ENCODE measurements at places on chromosomes 7 and 10.
A peak's percentile ranks its signal among the peaks of the same experiment; 100 is the strongest.

DNA sequence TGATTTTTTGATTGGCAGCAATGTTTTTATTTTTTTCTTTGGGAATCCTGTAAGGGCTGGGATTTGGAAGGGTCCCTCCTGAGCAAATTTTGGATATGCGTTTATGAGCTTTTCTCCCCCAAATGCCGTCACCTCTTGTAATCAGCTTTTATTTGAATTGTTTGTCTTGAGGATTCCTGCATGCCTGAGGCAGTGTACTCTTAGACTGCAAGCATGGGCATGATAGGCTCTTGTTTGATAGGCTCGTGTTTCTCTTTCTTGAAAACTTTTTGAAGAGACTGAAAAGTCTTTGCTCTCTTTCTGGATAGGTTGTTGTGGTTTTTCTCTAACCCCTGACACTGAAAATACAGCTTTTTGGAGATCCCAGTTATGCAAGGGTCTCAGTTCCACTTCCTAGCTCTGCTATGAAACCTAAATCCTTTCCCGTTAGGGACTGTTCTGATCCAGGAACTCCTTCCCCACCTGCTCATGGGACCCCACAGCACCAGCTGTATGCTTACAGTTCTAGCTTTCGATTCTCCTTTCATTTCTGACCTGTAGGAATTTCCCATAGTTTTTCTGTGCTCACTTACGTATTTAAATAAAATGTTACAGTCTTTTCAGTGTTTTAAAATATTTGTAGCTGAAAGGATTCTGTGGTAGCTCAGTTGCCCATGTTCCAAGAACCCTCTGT, 17.2 kb downstream of the TSPAN13 start:
- DNase-seq = no peak

GRCh38 chr10:62911210-62911963, 95.2 kb upstream of the EGR2 start:
- no peak for DNase-seq

GRCh38 chr10:7767209-7767608, 20.6 kb downstream of the KIN start:
- no peak for DNase-seq

DNA sequence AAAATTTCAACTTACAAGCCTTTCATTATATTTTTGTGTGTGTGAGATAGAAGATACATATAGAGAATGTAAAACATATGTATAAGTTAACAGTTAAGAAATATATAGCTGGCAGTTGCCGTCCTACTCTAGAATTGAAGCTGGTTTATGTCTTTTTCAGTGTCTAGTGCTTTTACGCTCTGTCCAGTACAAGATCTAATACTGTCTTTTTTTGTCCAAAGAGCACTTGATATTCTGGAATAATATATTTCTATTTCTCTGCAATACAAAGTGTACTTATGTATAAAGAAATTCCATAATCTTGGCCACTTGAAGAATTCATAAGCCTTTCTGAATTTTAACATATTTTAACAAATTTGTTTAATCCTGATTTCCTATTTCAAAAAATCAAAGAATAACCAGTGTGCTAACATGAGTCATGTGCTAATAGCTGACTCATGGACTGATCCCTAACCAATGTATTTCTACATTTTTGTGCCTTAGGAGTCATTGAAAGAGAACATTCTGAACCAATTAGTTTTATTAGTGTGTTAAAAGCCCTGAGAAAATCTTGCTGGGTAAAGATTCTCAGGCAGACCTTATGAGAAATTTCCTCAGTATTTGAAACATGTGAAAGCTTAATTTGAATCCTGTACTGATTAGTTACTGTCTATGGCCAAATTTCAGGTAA, 73.2 kb upstream of the CCAR1 start:
- DNase-seq = no peak

GRCh38 chr7:1066242-1066588, 21.7 kb upstream of the GPER1 start:
- no peak for DNase-seq

GRCh38 chr10:43076311-43076875, 476 bp upstream of the RET start:
- no peak for DNase-seq

- no peak for DNase-seq
Observed at GRCh38 chr7:158110661-158111048, 477.0 kb downstream of the PTPRN2 start.

DNA sequence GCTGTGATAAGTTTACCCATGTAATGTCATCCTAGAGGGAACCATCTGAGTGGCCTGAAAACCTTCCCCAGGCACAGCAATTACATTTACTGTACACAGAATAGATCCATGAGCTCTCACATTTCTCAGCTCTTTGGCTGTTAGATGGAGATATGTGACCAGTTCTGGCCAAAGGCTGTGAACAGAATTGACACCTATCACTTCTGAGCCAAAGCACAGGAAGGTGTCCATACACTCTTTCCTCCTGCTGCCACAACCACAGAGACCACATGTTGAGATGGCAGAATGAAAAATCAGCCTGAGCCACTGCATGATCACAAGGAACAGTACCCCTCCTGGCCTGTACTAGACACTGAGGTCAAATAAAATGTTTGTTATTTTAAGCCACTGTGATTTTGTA, 44.3 kb upstream of the ATOH7 start:
- DNase-seq = no peak

- no peak for DNase-seq
Observed at GRCh38 chr10:69506487-69506833, 55.2 kb downstream of the TSPAN15 start.

DNA sequence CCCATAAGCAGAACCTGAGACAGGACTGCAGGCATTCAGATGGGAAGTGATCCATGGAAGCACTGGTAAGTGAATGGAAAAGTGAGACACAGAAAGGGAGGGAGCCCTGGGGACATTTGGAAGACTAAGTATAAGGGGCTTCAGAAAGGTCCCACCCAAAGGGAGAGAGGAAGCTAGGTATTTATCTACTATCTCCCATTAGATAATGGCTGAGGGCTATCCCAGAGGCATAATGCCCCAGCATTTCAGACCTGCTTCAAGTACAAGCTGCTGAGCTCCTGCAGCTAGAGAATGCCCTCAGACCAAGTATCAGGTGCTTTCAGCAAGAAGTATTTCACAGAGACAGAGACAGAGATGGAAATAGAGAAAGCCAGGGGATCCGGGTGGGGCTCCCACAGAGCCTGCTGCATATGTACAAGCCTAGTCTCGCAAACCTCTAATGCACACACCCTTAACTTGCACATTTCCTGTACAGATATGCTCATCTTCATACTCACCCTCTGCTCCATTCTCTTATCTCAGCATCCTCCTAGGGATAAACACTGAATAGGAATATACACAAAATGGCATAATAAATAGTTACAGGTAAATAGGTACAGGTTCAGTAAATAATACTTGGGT, 20.2 kb downstream of the KDM7A start:
- DNase-seq = no peak

GRCh38 chr10:128062881-128063563, 63.2 kb downstream of the MKI67 start:
- DNase-seq = no peak

DNA sequence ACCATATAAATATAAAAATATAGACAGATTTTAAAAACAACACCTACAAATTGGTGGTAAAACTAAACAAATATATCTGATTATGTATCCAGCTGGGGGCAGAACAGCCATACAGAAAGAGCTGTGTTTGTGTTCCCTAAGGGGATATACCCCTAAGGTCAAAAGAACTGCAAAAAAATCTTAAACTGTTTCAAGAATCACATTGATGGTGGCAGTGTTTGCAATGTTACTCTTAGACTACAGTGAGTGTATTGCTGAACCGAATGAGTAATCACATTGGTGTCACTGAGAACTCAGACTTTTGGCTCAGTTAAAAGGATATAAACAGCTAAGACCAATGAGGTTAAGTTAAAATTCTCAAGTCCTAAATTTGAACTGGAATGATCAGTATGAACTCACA, 27.1 kb upstream of the PTPRN2 start:
- no peak for DNase-seq

- DNase-seq = no peak
Observed at GRCh38 chr7:99392046-99392445, 16.4 kb downstream of the PDAP1 start.

- DNase-seq = no peak
Observed at GRCh38 chr10:46226900-46227558, 59.8 kb upstream of the ANTXRL start.

DNA sequence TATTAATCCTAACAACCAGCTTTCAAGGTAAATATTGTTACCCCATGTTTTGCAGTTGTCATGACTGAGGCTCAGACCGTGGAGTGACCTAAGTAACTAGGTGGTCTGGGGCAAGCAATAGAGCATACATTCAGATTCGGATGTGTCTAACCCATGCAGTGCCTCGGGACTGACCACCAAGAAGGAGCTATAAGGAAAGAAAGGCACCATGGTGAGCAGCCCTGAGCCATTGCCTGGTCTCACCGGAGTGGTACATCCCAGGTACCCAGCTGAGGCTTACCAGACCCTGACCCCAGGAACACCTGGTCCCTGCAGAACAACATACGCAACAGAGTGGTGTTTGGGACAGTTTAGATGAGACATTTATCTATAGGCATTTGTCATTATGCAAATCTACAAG, 175.5 kb upstream of the ZMIZ1 start:
- no peak for DNase-seq

GRCh38 chr10:15863733-15864132, 3.4 kb upstream of the MINDY3 start:
- no peak for DNase-seq

DNA sequence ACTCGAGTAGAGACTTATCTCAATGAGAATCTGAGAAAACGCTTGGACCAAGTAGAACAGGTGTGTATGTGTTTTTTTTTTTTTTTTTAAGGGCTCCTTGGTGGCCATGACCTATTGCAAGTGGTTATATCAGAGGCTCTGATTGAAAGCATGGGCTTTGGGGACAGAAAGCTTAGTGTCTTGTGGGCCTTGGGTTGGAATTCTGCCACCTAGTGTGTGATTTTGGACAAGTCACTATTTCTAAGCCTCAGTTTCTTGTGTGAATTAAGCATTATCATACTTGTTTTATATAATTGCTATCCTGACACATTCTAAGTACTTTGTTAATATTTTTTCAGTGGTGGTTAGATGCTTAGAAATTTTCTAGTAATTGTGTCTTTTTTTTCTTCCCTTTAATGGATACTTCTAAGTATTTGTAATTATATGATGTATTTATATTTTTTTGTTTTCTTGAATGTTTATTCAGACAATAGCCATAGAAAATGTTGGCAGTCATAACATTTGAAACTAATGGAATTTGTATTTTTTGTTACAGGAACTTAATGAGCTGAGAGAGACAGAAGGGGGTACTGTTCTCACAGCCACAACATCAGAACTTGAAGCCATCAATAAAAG, 33.1 kb downstream of the SMC3 start:
- DNase-seq = peak; percentile 32

- no peak for DNase-seq
Observed at GRCh38 chr10:89516149-89516832, 19.1 kb downstream of the SLC16A12 start.

DNA sequence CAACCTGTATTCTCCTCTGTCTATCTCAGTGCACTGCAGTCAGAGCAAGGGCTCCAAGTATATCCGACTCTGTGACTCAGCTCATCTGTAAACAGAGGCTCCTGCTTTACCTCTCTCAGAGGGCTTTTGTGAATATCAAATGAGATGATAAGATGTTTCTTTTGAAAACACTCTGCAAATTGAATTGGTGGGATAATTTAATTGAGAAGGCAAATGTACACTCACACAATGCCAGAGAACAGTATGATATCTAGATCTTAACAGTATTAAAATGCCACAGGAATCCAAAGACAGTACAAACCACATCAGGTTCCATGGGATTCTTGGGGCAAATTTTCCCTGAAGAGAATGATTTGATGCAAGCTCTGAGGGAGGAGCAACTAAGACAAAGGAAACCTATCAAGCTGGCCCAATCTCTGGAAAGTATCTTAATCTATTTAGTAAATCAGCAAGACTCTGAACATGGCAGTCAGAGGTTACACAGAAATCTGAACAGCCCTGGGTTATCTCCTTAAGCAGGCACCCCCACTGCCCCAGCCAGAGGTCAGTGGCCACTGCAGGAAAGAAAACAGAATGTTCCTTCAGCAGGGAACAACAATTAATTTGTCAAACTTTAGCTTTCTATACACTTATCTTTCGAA, 45.9 kb downstream of the DOCK4 start:
- DNase-seq = no peak

GRCh38 chr7:68183176-68183575, 1186.5 kb downstream of the TYW1 start:
- peak; percentile 30 for DNase-seq

DNA sequence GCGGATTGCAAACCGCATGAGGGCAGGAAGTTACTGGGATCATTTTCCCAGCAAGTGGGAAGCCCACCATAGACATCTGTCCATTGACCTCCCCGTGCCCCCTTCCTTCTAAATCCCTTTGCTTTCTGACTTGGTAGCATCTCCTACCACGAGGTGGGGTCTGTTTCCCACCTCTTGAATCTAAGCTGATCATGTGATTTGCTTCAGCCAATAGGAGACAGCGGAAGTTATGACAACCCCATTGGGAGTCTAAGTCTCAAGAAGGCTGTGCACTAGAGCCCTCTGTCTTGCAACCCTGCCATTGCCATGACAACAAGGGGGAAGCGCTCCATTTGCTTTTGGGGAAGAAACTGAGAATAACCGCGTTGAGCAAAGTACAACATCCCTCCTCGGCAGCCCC, 39.2 kb upstream of the CARD11 start:
- no peak for DNase-seq

DNA sequence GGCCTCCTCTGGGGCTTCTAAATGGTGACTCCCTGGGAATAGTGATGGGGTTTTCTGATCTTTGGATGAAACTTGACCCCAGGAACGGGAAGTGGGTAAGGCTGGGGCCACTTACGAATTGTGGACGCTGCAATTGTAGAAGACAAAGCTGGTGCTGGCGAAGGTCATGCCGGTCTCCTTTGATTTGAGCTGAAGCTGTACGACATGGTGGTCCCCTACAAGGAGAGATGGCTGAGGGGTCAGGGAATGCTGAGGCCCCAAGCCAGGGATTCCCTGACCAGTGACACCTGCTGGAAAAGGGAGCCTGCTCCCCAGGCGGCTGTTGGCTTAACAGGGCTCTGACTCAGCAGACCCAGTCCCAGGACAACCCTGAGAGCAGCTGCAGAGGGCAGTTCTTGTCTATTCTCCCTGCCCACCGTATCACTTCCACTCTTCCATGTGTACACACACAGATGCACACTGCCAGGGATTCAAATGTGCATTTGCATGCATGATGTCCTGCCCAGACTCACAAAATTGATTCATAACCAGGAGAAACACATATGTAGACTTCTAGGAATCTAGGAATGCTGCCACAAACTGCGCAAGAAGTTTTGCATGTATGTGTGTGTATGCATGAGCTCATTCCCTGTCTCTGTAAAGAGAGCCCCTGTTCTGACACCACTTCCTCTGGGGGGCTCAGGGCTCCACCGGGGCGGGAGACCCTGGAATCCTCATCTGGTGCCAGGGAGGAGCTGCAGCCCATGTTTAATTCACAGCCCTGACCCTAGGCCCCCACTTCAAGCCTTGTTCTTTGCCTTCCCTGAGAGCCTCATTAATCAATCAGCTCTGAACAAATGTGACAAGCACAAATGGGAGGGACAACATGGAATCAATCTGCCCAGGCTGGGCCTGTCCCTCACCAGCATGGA, 350.0 kb downstream of the PLXNA4 start:
- no peak for DNase-seq

DNA sequence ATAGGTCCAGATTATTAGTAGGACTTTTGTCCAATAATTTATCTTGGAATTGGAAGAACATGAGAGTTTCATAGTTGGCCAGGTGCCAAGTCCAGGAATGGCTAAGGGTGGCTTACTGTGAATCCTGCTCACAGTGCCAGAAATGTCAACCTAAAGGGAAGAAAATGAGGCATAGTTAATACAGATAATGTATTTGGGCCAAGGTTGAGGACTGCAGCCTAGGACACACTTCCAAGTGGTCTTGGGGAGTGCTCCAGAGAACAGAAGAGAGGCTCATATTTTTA, 78.2 kb downstream of the MAPK8 start:
- DNase-seq = no peak

Data from NCI-H1694 (cell line).